T-helper 17 cell (primary cell): ENCODE measurements at places on chromosomes 2 and 18. TPM values are rescaled to one million over a fixed set of nuclear protein-coding genes. Genes with fewer than 3 reads are reported as not detected.

The ATP6V1C2 gene
- not detected for total RNA-seq

The CFAP221 gene
- total RNA-seq, result not detected

The ZNF516 gene
- total RNA-seq, result 16.5 TPM

The RAPGEF4 gene
- 0.26 TPM for total RNA-seq

The APCDD1 gene
- total RNA-seq, result not detected

The CLEC4F gene
- total RNA-seq, result not detected

The NOSTRIN gene
- total RNA-seq, result not detected

The METTL5 gene
- total RNA-seq, result 29.4 TPM

GRCh38 chr18:55419132-55419946, 168.7 kb downstream of the TCF4 start:
- H3K4me3 ChIP-seq, result no peak overlapping the region
- no peak overlapping the region for H3K27ac ChIP-seq
- peaks cover 2% of the 10 kb centered on the region for H3K4me1 ChIP-seq
- no peak for DNase-seq
- H3K27me3 ChIP-seq, result peaks cover 18% of the 10 kb centered on the region

- H3K4me1 ChIP-seq, result peaks cover 16% of the 10 kb centered on the region
- DNase-seq, result no peak
- peaks cover 3% of the 10 kb centered on the region for H3K36me3 ChIP-seq
- H3K27me3 ChIP-seq, result no peaks in the 10 kb centered on the region
Measured at GRCh38 chr18:74637070-74637469, 39.4 kb downstream of the ZNF407 start.

- no peaks in the 10 kb centered on the region for H3K36me3 ChIP-seq
- no peak overlapping the region for H3K4me3 ChIP-seq
- H3K27me3 ChIP-seq, result no peaks in the 10 kb centered on the region
- H3K27ac ChIP-seq, result no peak overlapping the region
- DNase-seq, result no peak
Measured at GRCh38 chr2:170092436-170093060, 85.4 kb upstream of the MYO3B start.

DNA sequence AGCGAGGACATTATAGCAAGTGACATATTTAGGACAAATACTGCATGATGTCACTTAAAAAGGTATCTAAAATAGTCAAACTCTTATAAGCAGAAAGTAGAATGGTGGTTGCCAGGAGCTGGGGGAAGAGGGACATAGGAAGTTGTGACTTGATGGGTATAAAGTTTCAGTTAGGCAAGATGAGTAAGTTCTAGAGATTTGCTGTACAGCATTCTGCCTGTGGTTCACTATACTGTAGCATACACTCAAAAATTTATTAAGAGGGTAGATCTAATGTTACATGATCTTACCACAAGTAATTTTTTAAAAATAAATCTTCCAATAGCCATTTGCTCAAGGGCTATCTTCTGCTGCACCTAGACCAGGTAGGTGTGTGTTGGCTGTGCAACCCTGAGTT, 78.1 kb upstream of the NPAS2 start:
- H3K27ac ChIP-seq, result no peak overlapping the region
- no peak for DNase-seq
- H3K4me1 ChIP-seq, result peaks cover 3% of the 10 kb centered on the region
- peaks cover 32% of the 10 kb centered on the region for H3K27me3 ChIP-seq
- no peak overlapping the region for H3K4me3 ChIP-seq

DNA sequence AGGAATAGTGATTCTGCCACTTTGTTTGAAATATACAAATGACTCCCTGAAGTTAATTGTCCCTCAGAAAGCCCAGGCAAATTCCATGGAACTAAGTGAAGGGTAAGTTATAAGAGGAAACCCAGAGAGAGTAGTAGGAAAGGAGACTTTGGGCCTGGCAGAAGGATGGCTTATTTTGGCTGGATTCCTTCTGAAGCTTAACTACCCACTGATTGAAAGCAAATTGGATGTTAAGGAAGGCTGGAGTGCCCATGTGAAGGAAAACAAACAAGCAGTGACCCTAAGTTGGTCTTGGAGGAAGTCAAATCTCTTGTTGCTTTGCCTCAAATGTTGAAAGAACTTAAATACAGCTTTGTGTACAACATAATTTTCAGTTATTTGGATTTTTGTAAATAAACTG, 1106.4 kb upstream of the ZEB2 start:
- no peaks in the 10 kb centered on the region for H3K36me3 ChIP-seq
- H3K4me3 ChIP-seq, result no peak overlapping the region

DNA sequence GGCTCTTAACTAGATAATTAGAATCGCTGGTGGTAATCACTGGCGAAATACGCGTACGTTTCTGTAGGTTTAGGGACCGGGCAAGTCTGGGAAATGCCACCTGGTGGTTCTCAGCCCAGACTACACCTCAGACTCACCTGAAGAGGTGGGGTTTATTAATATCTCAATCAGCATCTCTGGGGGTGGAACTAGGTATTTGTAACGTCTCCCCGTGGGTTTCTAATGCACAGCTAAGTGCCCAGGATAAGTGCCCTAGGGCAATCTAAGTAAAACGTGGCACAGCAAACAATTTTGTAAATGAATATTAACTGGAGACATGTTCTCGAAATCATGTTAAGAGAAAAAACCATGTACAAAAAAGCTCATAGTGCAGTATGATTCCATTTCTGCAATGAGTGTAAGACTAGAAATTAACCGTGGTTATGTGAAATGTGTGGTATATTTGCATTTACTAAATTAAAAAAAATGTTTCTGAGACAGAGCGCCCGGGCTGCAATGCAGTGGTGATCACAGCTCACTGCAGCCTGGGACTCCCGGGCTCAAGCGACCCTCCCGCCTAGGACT, 760 bp upstream of the CNOT11 start:
- peak overlapping the region; percentile 97 for H3K27ac ChIP-seq
- H3K36me3 ChIP-seq, result peaks cover 3% of the 10 kb centered on the region
- peak overlapping the region; percentile 100 for H3K4me3 ChIP-seq
- H3K4me1 ChIP-seq, result peaks cover 34% of the 10 kb centered on the region
- DNase-seq, result peak; percentile 10

- H3K27me3 ChIP-seq, result peaks cover 43% of the 10 kb centered on the region
- H3K27ac ChIP-seq, result no peak overlapping the region
- H3K36me3 ChIP-seq, result no peaks in the 10 kb centered on the region
- DNase-seq, result no peak
- no peak overlapping the region for H3K4me3 ChIP-seq
Measured at GRCh38 chr2:60567919-60568768, 14.7 kb upstream of the BCL11A start.

DNA sequence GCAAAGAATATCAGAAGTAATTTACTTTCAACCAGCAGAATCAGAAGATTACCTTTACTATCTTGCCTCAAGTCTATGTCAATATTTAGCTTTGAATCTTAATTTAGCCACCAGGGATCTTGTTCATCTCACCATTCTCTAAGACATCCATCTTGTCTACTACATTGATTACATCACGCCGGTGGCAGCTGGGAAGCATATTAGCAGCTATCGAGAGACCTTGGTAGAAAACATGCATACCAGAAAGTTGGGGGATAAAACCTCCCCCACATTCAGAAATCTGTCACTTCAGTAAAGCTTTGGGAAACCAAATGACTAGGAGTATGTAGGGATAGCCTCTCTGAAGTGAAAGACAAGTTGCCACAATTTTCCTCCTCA, 703.8 kb upstream of the FSHR start:
- H3K36me3 ChIP-seq, result no peaks in the 10 kb centered on the region
- H3K4me1 ChIP-seq, result no peaks in the 10 kb centered on the region
- DNase-seq, result no peak
- no peak overlapping the region for H3K27ac ChIP-seq
- no peak overlapping the region for H3K4me3 ChIP-seq
- H3K27me3 ChIP-seq, result no peaks in the 10 kb centered on the region

- H3K4me3 ChIP-seq, result no peak overlapping the region
- H3K4me1 ChIP-seq, result peaks cover 7% of the 10 kb centered on the region
- H3K27ac ChIP-seq, result no peak overlapping the region
- no peak for DNase-seq
Measured at GRCh38 chr2:36459725-36460137, 104.2 kb downstream of the CRIM1 start.

DNA sequence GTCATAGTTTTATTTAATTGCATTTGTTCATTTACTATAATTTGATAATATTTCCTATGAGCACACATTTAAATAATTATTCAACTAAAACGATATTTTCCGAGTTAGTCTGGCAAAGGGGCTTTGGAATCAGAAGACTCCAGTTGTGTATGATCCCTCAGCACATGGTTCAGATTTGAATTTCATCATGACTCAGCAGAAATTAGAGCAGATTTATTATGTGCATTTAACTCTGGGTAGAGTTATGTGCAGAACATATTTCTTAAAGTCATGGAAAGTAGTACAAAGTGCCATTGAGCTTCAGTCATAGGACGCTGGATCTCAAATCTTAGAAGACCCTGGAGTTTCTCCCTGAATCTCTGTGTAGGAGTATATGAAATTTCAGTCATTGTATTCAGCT, 106.7 kb downstream of the ADCYAP1 start:
- H3K4me3 ChIP-seq, result no peak overlapping the region
- H3K36me3 ChIP-seq, result no peaks in the 10 kb centered on the region
- no peaks in the 10 kb centered on the region for H3K4me1 ChIP-seq
- H3K27me3 ChIP-seq, result peaks cover 5% of the 10 kb centered on the region
- H3K27ac ChIP-seq, result no peak overlapping the region

GRCh38 chr2:41329040-41329439, 718.8 kb upstream of the PKDCC start:
- H3K4me1 ChIP-seq, result no peaks in the 10 kb centered on the region
- no peaks in the 10 kb centered on the region for H3K36me3 ChIP-seq
- DNase-seq, result no peak
- no peak overlapping the region for H3K4me3 ChIP-seq
- no peak overlapping the region for H3K27ac ChIP-seq

- no peak overlapping the region for H3K4me3 ChIP-seq
- H3K4me1 ChIP-seq, result no peaks in the 10 kb centered on the region
- no peaks in the 10 kb centered on the region for H3K27me3 ChIP-seq
Measured at GRCh38 chr2:83850071-83850725, 608.9 kb downstream of the SUCLG1 start.

DNA sequence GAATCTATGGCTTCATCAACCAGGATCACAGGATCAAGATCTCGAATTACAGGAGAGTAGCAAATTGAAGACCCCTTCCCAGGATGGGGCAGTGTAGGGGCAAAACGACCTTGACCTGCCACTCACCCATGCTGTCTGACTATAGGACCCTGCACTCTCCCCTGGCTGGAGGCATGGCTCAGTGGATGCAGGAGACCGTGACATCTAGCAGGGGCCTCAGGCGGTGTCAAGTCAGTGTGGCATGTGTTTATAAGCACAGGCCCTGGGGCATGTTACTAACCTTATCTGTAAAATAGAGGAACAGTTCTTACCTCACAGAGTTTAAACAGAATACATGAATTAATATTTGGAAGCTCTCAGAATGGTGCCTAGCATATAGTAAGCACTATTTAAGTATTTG, 3.5 kb downstream of the HAAO start:
- H3K4me1 ChIP-seq, result peaks cover 11% of the 10 kb centered on the region
- H3K4me3 ChIP-seq, result no peak overlapping the region
- H3K27me3 ChIP-seq, result peaks cover 61% of the 10 kb centered on the region
- DNase-seq, result no peak
- H3K27ac ChIP-seq, result no peak overlapping the region

DNA sequence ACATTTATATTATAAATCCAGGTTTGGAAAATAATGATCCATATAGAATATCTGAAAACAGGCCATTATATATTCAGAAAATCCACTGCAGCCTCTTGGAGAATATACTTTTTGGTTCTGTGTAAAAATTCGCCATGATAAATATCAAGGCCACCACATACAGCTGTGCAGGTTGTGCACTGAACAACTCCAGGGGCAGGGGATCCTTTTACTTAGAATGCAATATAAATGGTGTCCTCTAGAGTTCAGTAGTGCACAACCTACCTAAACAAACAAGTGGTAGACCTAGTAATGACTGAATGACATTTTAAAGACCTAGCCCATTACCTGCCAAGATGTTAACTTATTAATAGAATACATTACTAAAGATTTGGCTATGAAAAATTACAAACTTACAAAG, 22.4 kb downstream of the MOGAT1 start:
- H3K4me3 ChIP-seq, result no peak overlapping the region
- no peaks in the 10 kb centered on the region for H3K36me3 ChIP-seq
- peaks cover 10% of the 10 kb centered on the region for H3K4me1 ChIP-seq
